ENCODE measurements at places on chromosomes 4 and X.

DNA sequence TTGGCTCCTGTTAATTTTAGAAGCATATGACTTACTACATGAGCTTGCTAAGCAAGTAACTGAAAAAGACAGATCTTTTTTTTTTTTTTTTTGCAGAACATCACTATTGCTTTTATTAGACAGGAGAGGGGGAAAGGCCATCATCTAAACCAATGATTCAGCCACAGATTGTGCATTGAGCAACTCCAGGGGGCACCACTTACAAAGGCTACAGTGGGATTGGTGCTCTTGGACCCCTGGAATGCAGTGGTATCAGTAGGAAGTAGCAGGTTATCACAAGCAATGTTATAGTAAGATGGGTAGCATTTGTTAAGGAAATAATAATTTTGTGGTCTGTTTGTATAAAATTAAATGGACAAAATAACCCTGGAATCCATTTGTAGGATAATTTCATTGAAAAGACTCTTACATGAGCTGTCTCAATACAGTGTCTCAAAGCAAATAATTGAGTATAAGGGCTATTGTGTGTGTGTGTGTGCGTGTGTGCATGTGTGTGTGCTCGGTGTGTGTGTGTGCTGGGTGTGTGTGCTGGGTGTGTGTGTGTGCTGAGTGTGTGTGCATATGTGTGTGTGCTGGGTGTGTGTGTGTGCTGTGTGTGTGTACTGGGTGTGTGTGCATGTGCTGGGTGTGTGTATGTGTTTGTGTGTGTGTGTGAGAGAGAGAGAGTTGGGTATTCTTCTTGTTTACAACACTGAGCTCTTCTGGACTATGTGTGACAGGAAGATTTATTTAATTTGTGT lies 296.3 kb downstream of the PCDH7 start:
- DNase-seq, result no peak

DNA sequence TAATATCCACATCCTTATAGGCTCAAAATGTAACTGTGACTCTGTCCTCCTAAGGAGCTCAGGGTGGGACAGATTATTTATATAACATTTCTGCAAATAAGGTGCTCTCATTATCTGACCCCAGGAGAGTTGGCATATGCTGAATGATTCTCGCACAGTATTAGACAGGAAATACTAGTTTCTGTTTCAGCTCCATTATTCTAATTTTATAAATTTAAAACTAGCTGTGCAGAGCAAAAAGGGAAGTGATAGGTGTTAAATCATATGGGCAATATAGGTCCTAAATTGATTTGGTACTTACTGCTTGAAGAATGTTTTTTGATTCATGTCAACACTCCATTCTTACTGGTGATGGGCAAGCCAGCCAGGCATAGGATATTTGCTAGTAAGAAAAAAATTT lies 141.5 kb downstream of the GLRA2 start:
- no peak for DNase-seq

DNA sequence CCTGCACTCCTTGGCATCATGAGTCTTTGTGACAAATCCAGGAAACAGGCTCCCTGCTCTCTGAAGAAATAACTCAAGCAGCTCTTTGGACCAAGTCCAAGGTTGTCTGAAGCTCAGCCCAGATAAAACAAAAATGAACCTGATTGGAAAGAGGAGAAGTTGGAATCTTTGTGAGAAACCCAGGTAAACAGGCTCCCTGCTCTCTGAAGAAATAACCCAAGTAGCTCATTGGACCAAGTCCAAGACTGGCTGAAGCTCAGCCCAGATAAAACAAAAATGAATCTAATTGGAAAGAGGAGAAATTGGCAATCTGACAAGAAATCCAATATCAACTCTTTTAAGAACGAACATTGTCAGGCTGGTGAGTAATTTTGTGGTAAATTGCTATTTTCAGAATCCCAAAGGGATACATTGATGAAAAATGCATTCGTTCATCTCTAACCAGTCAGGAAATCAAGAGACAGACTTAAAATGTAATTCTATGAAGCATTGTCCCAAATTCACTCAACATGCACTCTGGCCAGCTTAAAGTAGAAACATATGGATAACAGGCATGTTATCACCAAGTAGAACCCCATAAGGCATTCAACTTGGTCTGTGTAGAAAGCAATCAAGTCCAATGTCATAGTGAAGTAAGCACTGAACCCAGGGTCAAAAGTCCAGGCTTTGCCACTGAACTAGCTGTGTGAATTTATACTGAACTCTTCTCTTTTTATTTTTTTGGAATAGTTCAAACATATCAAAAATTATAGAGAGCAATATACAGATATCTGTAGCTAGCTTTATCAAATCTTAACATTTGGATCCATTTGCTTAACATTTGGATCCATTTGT lies 16.8 kb upstream of the NFXL1 start:
- no peak for DNase-seq

- DNase-seq, result no peak
Observed at GRCh38 chrX:131595120-131595519, 51.2 kb downstream of the OR13H1 start.

GRCh38 chr4:71775449-71775848 lies 8.4 kb downstream of the GC start:
- DNase-seq, result no peak

DNA sequence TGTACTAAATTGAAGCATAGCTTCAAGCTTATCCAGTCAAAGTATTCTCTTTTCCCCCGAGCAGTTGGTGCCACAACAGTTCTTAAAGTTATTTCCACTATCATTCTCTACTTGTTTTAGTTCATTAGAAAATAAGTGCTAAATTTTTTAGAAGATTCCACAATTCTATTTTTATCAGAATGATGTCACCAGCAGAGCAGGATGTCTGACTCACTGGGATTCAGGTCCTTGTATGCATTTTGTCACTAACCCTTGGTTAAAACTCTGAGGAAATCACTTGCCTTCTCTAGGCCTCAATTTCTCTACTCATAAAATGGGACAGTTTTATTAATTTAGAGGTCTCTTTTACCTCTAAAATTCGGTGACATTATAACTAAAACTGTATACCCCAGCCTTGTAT lies 3.4 kb downstream of the DDX53 start:
- no peak for DNase-seq

DNA sequence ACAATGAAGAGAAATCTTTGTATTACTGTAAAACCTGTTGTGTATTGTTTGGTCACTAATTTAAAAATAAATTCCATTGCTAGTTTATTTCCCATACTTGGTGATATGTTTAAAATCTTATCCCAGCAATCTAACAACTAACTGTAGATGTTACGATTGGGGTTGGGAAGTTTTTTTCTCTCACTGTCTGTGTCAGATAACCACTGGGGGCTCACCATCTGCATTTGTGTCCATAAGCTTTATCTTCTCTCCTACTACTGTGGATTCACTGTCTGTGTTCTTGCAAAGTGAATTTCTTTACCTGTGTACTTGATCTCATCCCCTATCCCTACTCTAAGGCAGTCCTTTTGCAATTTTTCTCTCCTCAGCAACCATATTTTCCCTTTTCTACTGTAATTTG lies 81.3 kb downstream of the STIM2 start:
- DNase-seq, result no peak

- DNase-seq, result no peak
Observed at GRCh38 chr4:35933901-35934300, 310.4 kb downstream of the ARAP2 start.

DNA sequence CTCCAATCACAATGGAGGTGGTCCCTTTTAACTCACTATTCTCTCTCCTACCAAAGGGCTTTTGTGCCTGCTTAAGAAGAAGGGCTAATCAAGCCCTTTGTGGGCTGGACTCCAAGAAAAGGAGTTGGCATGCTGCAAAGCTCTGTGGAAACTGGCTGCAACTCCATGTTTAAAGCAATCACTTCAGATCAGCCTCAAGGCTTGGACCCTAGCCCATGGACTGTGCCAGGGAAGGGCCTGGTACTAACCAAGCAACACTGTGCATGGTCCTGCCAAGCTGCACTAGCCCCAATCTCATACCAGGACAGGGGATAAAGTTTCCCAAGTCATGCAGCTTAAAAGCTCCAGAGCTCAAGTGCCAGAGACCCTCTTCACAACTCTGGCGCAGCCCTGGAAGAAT lies 86.7 kb downstream of the ATP8A1 start:
- no peak for DNase-seq

DNA sequence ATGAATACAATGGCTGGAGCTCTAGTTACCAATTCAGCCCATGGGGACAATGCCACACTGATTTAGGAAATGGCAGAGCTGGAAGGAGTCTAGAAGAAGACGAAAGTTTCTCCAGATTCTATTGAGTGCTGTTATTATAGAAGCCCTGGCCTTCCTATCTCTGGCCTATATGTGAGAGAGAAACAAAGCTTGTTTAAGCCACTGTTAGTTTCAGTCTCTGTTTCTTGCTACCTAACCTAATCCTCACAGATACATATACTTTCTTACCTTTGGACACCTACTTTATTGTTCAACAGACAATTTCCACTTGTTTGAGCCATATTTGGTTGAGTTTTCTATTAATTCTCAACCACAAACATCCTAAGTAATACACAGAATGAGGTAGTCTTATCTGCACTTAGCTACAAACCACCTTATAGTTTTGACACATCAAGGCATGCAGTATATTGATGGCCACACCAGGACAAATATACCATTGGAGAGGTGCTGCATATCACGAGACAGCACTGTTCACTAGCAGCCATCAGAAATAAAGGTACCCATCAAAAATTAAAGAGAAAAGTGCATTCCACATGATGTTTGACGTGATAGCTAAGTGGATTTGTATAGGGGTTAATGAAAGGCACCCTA lies 190.2 kb downstream of the SMIM20 start:
- no peak for DNase-seq

DNA sequence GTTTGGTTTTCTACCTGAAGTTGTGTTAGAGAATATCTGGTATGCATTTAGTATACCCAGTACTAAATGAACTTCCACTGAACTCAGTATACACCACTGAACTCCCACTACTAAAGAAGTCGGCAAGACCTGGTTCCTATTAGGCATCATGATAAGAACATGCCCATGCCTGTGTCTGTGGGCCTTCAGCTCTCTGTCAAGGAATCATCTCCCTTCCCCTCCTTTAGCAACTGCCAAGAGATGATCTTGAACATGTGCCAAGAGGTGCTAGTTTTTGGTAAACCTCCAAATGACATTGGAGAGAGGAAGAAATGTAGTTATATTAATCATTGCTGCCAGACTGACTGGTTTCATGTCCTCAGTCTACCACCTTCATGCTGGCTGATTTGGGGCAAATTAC lies 113.2 kb downstream of the ATP10D start:
- DNase-seq, result no peak

DNA sequence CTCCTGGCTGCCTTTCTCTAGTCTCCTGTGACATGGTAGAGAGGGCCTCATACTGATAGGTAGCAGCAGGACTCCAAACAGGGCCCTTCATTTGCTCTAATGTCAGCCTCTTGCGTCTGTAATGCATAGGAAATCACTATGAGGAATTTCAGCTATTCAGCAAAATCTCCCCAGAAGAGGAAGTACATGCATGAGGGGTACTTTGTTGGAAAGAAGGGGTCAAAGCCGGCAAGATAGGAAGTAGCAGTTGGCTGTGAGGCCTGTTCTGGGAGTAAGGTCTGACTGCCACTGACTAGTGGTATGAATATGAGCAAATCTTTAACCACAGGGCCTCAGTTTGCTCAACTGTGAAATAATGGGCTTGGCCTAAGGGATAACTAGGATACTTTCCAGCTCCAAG lies 283.2 kb downstream of the ARHGAP10 start:
- DNase-seq, result no peak

DNA sequence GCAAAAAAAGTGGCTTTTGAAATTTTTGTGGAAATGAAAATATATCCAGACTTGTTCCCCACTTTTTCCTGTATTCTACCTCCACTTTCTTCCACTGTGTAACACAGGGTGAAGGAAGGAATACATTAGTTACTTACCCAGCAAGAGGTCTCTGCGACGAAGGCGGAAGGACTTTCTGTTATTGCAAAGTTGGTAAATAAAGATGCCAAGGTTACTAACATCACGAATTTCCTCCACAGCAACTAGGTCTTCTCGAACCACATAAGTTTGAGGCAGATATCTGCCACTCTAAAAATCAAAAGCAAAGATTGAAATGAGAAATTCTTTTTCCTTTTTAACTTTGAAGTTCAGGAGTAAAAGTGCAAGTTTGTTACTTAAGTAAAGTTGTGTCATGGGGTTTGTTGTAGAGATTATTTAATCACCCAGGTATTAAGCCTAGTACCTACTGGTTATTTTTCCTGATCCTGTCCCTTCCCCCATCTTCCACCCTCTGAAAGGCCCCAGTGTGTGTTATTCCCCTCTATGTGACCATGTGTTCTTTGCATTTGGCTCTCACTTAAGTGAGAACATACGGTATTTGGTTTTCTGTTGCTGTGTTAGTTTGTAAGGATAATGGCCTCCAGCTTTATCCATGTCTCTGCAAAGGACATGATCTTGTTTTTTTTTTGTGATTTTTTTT lies 5.8 kb downstream of the ITM2A start:
- DNase-seq, result no peak

DNA sequence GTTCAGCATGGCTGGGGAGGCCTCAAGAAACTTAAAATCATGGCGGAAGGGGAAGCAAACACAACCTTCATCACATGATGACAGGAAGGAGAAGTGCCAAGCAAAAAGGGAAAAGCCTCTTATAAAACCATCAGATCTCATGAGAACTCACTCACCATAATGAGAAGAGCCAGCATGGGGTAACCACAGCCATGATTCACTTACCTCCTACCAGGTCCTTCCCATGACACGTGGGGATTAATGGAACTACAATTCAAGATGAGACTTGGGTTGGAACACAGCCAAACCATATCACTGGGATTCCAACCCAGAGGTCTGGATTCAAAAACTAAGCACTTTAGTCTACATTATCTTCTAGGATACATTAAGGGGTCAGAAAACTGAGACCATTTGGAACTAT lies 609.6 kb upstream of the SPANXN1 start:
- DNase-seq, result no peak

DNA sequence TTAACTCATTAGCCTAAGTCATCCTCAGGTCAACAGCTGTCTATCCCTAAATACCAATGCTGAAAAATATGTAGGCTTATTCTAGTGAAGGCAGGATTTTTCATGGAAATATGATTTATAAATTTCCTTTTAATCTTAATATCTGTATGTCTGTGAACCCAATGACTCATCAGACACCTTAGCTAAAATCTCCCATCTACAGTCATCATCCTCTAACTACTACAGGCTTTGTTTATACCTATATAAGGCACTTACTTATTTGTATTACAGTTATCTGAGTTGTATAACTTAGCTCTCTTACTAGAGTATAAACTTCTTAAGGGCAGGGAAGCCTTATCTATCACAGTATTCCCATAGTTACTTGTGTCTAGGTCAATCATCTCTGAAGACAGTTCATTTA lies 24.2 kb downstream of the AMMECR1 start:
- no peak for DNase-seq
